ENCODE measurements at places on chromosomes 12 and 14.

DNA sequence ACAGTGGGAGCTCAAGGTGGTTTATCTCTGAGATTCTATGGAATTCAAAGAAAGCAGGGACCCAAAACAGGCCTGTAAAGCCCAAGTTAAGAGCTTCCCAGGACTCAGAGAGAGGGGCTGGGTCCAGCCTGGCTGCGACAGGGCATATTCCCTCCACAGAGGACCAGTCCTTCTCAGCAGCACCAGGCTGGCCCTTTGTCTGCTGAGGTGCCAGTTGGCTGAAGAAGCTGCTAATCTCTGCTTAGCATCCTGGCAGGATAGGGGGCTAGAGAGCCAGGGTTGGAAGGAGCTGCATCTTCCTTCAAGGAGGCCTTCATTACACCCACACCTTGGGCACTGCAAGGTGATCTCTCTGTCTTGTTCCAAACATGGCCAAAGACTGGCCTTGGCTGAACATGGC, 68.3 kb upstream of the TUNAR start:
- no peak for DNase-seq

GRCh38 chr14:23286902-23287479, 1.1 kb upstream of the HOMEZ start:
- DNase-seq, result no peak

DNA sequence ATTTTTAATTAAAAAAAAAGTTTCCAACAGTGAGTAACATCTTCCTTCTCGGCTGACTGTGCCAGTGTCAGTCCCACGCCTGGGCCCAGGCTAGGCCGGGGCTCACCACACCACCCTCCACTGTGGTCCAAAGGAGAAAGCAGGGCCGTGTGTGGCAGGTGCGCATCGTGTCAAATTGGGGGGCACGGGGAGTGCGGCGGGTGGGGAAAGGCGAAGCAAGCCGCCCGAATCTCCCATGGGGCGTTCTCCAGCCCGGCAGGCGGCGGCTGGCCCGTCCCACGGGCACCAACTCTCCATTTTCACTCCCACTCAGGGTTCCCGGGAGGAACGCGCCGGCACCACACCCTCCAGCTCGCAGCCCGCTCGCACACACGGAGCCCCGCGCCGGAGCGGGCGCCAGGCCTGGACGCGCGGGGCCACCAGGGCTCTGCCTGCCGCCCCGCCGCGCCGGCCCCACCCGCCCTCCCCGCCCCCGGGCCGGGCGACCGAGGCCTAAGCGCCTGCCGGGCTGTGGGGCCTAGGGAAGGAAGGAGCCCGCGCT, 604 bp downstream of the EEA1 start:
- peak; percentile 37 for DNase-seq

GRCh38 chr12:102891756-102892155, 25.3 kb downstream of the PAH start:
- no peak for DNase-seq

DNA sequence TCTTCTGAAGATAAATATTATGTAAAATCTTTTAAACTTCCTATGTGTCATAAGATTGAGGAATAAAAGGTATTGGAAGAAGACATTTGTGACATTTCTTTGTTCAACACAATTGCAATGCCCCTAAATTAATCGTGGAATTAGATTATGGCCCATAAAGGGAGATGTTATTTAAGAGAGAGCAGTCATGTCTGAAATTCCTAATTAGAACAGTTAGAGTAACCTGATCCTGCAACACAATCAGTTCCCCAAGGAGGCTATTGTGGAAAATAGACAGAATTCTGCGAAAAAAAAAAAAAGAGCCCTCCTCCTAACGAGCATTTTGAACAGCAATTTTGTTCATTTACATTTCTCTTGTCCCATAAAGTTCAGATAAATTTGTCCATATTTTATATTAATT, 339.5 kb downstream of the PAWR start:
- no peak for DNase-seq

- no peak for DNase-seq
Observed at GRCh38 chr12:508795-509194, 49.1 kb downstream of the B4GALNT3 start.
